ENCODE measurements at places on chromosomes 1 and 21.

DNA sequence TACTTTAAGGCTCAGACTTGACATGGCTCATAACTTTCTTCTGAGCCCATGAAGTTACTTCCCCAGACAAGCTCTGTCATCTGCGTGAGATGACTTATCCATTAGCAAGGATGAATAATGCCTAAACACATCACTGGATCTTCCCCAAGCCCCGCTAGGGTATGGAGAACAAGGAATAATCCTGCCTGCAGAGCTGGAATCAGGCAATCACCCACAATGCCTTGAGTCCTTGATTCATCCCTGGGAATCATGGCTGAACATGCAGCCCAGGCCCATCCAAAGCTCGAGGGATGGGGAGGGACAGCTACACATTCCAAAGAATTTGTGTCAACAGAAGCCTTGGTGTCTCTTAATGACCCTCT, 131.7 kb downstream of the PSMG1 start:
- peak; percentile 54 for DNase-seq

- no peak for DNase-seq
These were observed 30.5 kb downstream of the ALG14 start for GRCh38 chr1:95042286-95042685.

DNA sequence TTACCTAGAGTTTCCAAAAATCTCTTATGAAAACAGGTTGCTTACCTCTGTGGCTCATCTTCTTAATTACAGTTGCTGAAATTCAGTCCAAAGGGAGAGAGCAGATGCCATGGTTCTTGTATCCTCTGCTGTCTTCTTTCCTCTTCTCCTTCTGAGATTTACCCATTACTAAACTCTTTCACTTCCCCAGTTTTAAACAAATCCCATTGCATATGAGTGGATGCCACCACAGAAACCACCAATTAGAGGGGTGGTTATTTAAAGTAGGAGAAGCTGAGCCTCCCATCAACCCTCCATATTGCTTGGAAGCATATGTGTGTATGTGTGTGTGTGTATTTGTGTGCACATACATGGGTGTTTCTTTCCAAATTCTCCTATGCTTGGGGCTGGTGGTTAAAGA, 128.5 kb upstream of the KCNK1 start:
- DNase-seq, result no peak

GRCh38 chr1:225595452-225595851, 57.5 kb downstream of the ENAH start:
- no peak for DNase-seq

DNA sequence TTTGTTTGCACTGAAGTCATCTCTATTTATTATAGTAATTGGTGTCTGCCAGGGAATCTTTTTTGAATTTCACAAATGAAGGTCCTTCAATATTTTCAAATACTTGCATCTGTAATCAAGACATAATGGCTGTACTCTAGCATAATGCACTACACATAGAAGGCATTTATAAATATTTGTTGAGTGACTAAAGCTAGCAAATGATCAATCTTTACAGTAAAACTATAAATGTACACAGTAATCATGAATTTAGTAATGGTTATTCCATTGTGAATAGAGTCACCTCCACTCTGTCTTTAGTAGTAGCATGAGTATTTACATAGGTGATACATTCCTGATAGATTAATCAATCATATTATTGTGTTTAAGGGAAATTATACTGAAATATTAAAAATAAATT, 119.6 kb downstream of the USH2A start:
- DNase-seq, result no peak

GRCh38 chr1:57131257-57131656, 165.4 kb upstream of the C8B start:
- no peak for DNase-seq

DNA sequence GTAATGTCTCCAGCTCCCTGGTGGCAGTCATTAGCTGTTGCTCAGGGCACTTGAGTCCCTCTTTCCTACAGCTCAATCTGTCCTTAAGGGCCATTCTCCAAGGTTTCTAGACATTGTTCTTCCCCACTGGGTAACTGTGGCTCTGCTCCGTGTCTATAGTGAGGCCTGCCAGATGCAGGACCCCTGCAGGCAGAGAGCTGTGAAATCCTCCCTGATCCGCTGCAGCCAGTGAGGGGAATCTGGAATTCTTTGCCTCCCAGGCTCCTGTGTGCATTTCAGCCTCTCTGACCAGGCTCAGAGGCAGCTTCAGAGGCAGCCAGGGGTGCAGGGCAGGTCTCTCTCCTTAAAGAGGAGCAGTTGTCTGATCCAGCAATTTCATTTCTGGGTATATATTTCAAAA, 14.4 kb upstream of the IGSF21 start:
- no peak for DNase-seq

- DNase-seq, result no peak
These were observed 14.9 kb upstream of the HJV start for GRCh38 chr1:146036241-146036964.

- no peak for DNase-seq
These were observed 36.2 kb downstream of the UMODL1 start for GRCh38 chr21:42107177-42107880.

DNA sequence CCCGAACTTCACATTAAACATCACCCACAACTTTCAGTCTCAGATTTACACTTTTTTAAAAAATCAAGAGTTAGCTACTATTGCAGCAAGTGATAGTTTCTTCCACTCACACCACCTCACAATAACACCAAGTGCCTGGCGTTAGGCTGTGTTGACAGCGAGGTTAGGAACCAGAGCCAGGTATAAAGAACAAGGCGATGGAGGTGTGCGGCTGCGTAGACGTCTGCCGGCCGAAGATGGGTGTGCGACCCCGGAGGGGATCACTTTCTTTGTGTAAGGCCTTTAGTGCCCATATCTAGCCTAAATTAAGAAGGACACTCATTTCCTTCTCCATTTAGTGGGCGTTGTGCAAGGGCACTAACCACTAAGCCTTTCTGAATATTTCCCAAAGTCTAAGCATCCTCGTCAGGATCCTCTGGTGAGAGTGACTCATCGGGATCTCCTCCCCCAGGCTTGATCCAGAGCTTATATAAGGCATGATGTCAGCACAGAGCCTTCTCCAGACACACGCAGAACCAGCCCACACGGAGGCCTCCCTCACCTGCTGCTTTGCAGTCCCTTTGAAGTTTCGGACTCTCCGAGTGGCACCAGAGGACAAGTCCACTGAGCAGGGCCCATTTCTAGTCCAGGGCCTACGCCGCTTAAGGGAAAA, 11.8 kb downstream of the NHLH2 start:
- peak; percentile 87 for DNase-seq

Measured in fibroblast of skin of left quadriceps (primary cell).